HCT116 (cell line): ENCODE measurements at places on chromosomes 11 and 22.
A peak's percentile ranks its signal among the peaks of the same experiment; 100 is the strongest.

GRCh38 chr11:10990160-10990559 is 132.3 kb upstream of the ZBED5 start:
- peaks cover 5% of the 10 kb centered on the region; the same call in 1 of the 2 replicates for H3K4me1 ChIP-seq
- no peak overlapping the region for H3K4me3 ChIP-seq
- H3K27me3 ChIP-seq = no peaks in the 10 kb centered on the region
- no peak for DNase-seq
- no peaks in the 10 kb centered on the region for H3K36me3 ChIP-seq

DNA sequence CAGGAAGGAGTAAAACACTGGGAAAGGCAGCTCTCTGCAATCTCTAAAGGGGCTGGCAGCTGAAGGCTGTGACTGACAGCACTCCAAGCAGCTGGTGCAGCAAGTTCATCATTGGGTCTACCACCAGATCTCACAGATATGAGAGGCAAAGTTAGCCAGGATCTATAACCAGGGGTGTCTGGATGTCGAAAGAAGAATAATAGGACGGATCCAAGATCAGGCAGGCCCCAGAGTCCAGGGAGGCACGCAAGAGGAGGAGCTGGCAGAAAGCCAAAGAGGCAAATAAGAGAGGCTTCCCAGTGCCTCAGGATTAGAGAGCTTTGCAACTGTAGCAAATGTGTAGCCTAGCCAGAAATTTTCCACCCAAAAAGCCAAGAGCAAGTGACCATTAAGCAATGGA is 77.1 kb downstream of the RBMXL2 start:
- no peak overlapping the region for H3K4me3 ChIP-seq
- no peak overlapping the region for H3K27ac ChIP-seq
- H3K27me3 ChIP-seq = peaks cover 9% of the 10 kb centered on the region; the same call in 1 of the 2 replicates
- no peaks in the 10 kb centered on the region for H3K4me1 ChIP-seq

- DNase-seq = no peak
- no peak overlapping the region for H3K4me3 ChIP-seq
- H3K4me1 ChIP-seq = no peaks in the 10 kb centered on the region
- no peaks in the 10 kb centered on the region for H3K27me3 ChIP-seq
- peaks cover 3% of the 10 kb centered on the region; the same call in 1 of the 2 replicates for H3K36me3 ChIP-seq
These were observed 34.3 kb downstream of the MYBPC3 start for GRCh38 chr11:47318166-47318565.

DNA sequence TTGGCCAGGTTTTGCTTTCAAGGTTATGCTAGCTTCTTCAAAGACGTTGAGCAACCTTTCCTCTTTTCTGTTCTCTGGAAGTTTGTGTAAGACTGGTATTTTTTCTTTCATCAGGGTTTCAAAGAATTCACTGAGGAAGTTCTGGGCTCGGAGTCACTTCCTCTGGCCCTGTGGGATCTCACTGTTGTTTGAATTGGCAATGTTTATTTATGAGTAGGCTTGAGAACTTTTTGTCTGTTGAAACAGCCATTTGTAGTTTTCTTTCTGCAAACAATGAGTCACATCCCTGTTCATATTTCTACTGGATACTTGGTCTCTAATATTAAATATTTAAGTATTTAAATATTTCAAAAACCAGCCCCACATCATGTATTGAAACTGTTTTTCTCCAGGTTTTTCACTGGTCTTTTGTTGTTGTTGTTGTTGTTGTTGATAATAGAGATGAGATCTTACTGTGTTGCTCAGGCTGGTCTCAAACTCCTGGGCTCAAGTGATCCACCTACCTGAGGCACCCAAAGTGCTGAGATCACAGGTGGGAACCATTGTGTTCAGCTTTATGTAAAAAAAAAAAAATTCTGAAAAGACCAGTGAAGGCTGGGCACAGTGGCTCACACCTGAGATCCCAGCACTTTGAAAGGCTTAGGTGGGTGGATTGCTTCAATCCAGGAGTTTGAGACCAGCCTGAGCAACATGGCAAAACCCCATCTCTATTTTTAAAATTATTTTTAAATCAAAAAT is 26.9 kb downstream of the SUSD2 start:
- peak overlapping the region; percentile 100 for H3K27ac ChIP-seq
- H3K27me3 ChIP-seq = no peaks in the 10 kb centered on the region
- no peaks in the 10 kb centered on the region for H3K36me3 ChIP-seq

- no peaks in the 10 kb centered on the region for H3K4me1 ChIP-seq
- 0 out of 2 replicates have a peak, but pooled peaks cover 5% of the 10 kb centered on the region for H3K27me3 ChIP-seq
- H3K4me3 ChIP-seq = no peak overlapping the region
- no peak overlapping the region for H3K27ac ChIP-seq
- H3K36me3 ChIP-seq = no peaks in the 10 kb centered on the region
These were observed 9.2 kb upstream of the IL10RA start for GRCh38 chr11:117977029-117977428.

- H3K36me3 ChIP-seq = no peaks in the 10 kb centered on the region
- H3K27me3 ChIP-seq = no peaks in the 10 kb centered on the region
- DNase-seq = no peak
- no peak overlapping the region for H3K27ac ChIP-seq
- no peaks in the 10 kb centered on the region for H3K4me1 ChIP-seq
- no peak overlapping the region for H3K4me3 ChIP-seq
These were observed 163.2 kb downstream of the PGR start for GRCh38 chr11:100966366-100966765.

GRCh38 chr22:20035375-20036083 is 14.6 kb downstream of the TANGO2 start:
- no peak overlapping the region for H3K4me3 ChIP-seq
- no peak overlapping the region for H3K27ac ChIP-seq
- DNase-seq = no peak
- no peaks in the 10 kb centered on the region for H3K36me3 ChIP-seq
